Naive B cell (primary cell): ENCODE measurements at places on chromosomes 11 and 22.

DNA sequence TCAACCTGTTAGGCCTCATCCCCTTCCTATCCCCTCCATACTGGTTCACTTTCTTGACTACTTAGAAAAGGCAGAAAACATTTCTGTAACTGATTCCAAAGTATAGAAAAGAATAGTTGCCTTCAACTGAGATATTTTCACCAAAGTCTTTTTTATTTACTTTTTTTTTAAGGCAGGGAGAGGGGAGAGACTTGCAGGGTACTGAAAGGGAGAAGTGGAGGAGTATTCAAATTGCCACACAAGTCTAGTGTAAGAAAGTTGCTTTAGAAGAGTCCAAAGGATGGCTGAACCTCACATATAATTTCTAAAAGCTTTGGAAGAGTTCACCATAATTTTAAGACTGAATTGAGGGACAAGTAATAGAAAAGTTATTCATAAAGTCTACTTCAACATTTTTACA lies 6.3 kb downstream of the PHF21A start:
- no peaks in the 10 kb centered on the region for H3K36me3 ChIP-seq
- H3K4me3 ChIP-seq = no peak overlapping the region
- H3K27me3 ChIP-seq = no peaks in the 10 kb centered on the region
- H3K4me1 ChIP-seq = peaks cover 46% of the 10 kb centered on the region
- DNase-seq = no peak

DNA sequence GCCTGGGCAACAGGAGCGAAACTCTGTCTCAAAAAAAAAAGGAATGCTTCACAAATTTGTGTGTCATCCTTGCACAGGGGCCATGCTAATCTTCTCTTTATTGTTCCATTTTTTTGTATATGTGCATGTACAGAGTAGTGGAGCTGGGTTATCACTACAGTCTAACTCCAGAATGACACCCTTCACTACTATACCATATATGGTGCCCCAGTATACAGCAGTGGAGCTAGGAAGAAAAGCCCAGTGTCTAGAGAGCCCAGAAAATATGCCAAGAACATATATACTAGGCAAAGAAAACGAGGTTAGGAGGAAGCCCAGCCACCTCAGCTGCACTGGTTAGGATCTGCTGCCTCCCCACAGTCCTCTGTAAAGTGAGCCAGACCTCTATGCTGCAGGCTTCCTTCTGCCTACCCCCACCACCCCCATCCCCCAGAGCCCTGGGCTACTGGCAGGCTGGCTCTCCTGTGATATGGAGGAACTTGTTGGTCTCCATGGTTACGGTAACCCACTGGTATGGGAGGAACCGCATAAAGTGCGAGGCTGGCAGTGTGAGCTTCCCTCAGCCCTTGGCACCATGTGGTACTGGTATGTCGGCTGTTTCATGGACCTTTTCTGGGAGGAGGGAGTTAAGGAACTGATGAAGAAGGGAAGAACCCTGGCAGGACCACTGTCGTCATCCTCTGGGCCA lies 34.3 kb downstream of the RCOR2 start:
- no peaks in the 10 kb centered on the region for H3K36me3 ChIP-seq
- peak overlapping the region; percentile 63 for H3K27ac ChIP-seq
- H3K4me1 ChIP-seq = peaks cover 86% of the 10 kb centered on the region

GRCh38 chr11:17528906-17529843 lies 15.0 kb downstream of the USH1C start:
- peaks cover 4% of the 10 kb centered on the region for H3K27me3 ChIP-seq
- H3K4me1 ChIP-seq = no peaks in the 10 kb centered on the region
- DNase-seq = no peak

DNA sequence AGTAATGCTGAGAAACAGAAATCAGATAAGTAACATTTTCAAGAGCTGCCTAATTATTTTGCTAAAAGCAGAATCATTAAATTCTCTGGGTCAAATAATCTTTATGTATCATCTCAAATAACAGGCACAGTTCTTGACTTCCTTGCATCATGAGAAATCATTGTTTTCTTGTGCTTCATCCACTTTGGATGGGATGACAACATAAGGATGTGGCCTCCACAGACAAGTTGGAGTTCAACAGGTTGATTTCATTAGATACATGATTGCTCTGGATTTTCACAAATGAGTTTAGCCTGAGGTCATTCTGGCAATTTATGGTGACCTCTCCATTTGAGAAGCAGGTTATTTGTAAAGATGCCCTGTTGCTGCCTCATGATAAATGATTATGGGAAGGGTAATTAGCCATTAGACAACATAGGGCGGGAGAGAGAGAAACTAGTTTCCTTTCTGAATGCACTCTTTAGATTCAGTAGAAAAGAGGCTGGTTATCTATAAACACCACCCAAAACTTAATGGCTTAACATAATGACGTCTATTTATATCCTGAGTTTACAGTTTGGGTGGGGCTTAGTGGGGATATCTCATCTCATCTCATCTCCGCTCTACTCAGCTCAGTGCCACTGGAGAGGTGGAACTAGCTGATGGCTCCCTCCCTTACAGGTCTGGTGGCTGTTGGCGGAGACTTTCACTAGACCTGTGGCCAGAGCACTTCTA lies 35.0 kb upstream of the ADORA2A start:
- no peak overlapping the region for H3K27ac ChIP-seq
- H3K4me1 ChIP-seq = peaks cover 6% of the 10 kb centered on the region
- no peak overlapping the region for H3K4me3 ChIP-seq
- no peaks in the 10 kb centered on the region for H3K27me3 ChIP-seq

- no peak overlapping the region for H3K4me3 ChIP-seq
- peaks cover 4% of the 10 kb centered on the region for H3K27me3 ChIP-seq
- no peak overlapping the region for H3K27ac ChIP-seq
- no peak for DNase-seq
Measured at GRCh38 chr11:12888525-12889158, 120.5 kb upstream of the RASSF10 start.

- H3K4me1 ChIP-seq = peaks cover 5% of the 10 kb centered on the region
- H3K27me3 ChIP-seq = peaks cover 5% of the 10 kb centered on the region
- no peaks in the 10 kb centered on the region for H3K36me3 ChIP-seq
- DNase-seq = no peak
- H3K27ac ChIP-seq = no peak overlapping the region
Measured at GRCh38 chr22:20216863-20217499, 51.1 kb downstream of the RTN4R start.

DNA sequence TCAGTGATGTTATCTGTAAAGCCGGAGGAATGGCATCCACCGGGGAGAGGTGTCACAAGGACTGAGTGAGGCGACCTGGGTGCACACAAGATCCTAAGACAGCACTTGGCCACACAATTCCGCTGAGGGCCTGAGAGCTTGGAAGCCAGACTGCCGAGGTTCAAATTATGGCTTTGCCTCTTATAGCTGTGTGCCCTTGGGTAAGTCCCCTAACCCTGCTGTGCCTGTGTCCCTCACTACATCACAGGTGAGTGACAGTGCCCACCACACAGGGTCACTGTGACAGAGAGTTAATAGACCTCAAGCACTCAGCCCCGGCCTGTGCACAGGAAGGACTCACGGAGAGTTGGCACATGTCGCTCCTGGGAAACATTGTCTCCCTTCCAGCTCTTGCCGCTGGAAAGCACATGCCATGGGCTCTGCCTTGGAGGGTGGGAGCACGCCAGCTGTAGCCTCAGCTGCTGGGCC lies 592 bp downstream of the RHOD start:
- peaks cover 27% of the 10 kb centered on the region for H3K27me3 ChIP-seq
- no peak overlapping the region for H3K27ac ChIP-seq
- H3K36me3 ChIP-seq = no peaks in the 10 kb centered on the region
- peaks cover 9% of the 10 kb centered on the region for H3K4me1 ChIP-seq

DNA sequence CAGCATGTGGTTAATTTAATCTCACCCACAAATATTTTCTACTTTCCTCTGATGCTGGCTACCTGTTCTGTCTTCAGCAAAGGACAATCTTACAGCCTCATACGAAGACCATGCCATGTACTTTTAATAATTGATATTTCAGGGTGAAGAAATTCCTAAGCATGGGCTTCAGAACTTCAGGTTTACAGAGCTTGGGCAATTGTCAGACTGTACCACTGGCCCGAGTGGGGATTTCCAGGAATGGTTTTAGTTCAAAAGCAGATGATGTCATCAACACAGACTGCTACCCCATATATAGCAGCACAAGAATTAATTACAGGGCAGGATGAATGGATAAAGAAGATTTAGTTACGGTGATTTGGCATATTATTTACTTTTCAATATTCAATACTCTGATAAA lies 171.8 kb downstream of the ETS1 start:
- no peak overlapping the region for H3K4me3 ChIP-seq
- no peaks in the 10 kb centered on the region for H3K27me3 ChIP-seq
- H3K27ac ChIP-seq = peak overlapping the region; percentile 35
- H3K4me1 ChIP-seq = peaks cover 22% of the 10 kb centered on the region
- no peak for DNase-seq

- no peaks in the 10 kb centered on the region for H3K36me3 ChIP-seq
- no peak overlapping the region for H3K27ac ChIP-seq
- H3K4me1 ChIP-seq = no peaks in the 10 kb centered on the region
- DNase-seq = no peak
- no peaks in the 10 kb centered on the region for H3K27me3 ChIP-seq
Measured at GRCh38 chr11:132838627-132839026, 693.7 kb downstream of the OPCML start.

DNA sequence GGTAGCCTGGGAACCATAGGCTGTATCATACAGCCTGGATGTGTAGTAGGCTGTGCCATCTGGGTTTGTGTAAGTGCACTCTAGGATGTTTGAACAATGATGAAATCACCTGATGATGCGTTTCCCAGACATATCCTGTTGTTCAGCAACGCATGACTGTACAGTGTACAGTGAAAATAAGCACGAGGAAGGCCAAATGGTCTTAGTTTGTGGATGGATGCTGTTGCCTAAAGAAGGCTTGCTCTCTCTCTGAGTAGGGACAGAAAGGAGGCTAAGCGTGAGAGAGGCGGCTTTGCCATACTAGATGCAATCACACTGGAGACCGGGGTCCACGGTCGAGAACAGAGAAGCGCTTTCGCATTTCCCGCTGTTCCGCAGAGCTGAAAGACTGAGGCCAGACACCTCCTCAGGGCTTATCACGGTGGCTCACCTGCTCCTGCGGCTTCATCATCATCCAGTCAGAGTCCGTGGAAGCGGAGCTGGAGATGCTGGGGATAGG lies 27.6 kb upstream of the APLP2 start:
- no peaks in the 10 kb centered on the region for H3K36me3 ChIP-seq
- H3K27ac ChIP-seq = no peak overlapping the region
- H3K4me3 ChIP-seq = no peak overlapping the region
- peaks cover 30% of the 10 kb centered on the region for H3K27me3 ChIP-seq
- peaks cover 12% of the 10 kb centered on the region for H3K4me1 ChIP-seq
- no peak for DNase-seq

DNA sequence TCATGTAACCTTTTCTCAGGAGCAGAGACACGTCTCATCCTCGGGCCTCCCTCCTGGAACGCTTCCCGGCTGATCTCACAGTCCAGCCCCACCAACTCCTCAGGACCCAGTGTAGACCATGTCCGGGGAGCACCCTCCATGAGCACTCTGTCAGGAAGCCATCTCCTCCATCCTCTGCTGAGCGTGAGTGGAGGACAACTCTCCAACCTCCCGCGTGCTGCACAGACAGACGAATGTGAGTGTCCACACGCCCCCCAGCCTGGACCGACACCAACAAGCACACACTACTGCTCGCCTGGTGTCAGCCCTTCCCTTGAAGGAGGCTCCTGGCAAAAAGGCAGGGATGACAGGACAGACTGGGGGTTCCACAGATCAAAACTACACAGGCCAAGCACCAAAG lies 86.6 kb downstream of the SHANK2 start:
- H3K36me3 ChIP-seq = no peaks in the 10 kb centered on the region
- no peaks in the 10 kb centered on the region for H3K4me1 ChIP-seq
- no peak for DNase-seq
- H3K4me3 ChIP-seq = no peak overlapping the region
